ENCODE measurements at places on chromosomes 7 and 10.
A peak's percentile ranks its signal among the peaks of the same experiment; 100 is the strongest.

GRCh38 chr7:121529003-121529402, 132.9 kb upstream of the FAM3C start:
- DNase-seq = no peak

GRCh38 chr7:47361746-47362215, 220.1 kb downstream of the TNS3 start:
- no peak for DNase-seq

GRCh38 chr7:128849804-128850490, 12.7 kb upstream of the ATP6V1F start:
- DNase-seq = no peak

- DNase-seq = peak; percentile 32
Observed at GRCh38 chr10:93703066-93703465, 674 bp upstream of the FRA10AC1 start.

- peak; percentile 3 for DNase-seq
Observed at GRCh38 chr10:46228563-46229071, 58.2 kb upstream of the ANTXRL start.

DNA sequence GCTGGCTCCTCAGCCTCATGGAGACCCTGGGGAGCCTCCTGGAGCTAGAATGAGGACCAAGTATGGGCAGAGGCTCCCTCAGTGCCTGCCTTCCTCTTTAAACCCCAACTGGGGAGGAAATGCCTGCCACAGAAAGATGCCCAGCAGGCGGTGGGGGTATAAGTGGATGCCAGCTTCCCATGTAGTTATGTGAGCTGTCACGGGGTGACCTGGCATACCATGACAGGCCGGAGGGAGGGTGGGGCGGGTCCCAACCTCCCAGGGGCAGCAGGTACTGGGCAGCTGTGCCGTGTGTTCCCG, 35.0 kb downstream of the COL13A1 start:
- DNase-seq = no peak

DNA sequence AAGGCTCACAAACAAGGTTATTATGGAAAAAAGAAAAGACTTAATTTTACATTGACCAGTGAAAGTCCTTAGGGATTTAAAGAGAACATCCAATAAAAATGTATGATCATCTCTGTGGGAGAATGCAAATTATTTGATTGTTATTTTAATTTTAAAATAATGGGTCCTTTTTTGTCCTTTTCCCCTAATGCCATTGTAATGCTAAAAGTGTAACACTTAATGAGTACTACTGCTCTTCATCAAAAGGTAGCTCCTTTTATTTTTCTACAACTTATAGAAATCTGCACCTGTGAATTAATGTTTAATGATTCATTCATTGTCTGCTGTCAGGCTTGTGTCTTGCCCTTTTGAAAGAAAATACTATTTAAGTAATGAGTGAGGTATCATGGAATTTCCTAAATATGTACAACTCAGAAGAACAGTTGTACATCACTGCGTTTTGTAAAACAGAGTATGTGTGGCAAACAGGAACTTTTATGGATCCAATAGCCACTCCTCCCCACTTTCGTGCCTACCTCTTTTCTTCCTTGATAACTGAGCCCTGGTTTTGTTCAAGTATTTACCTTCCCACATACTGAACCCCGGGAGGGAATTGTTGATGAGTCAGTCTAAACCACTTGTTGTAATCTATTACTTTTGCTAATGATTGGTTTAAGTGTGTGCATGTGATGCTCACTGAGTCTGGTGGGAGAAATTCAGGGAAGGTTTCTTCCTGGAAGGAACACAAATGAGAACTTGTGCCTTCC, 19.9 kb upstream of the TRUB1 start:
- DNase-seq = no peak

DNA sequence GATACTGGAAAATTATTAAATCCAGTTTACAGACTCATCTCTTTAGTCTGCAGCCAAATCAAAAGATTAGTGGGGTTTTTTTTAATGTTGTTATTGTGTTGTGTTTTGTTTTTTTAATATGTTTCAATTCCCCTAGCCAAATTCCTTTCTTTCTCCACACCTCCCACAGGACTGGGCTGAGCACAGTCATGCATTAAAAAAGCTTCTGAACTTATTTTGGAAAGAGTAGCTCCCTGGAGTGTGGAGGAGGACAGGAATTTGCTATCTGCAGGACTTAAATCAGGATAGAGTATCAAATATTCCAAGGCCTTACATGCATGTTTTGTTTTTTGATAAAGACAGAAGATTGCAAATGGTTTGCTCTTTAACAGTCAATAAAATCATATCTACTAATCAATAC, 90.7 kb downstream of the GNAI1 start:
- no peak for DNase-seq

GRCh38 chr7:3042861-3043489, 692 bp downstream of the CARD11 start:
- DNase-seq = no peak

- no peak for DNase-seq
Observed at GRCh38 chr7:12475362-12476063, 71.8 kb upstream of the VWDE start.

- no peak for DNase-seq
Observed at GRCh38 chr10:35184527-35185171, 58.0 kb downstream of the CREM start.

GRCh38 chr7:4201566-4201965, 480.5 kb upstream of the FOXK1 start:
- DNase-seq = no peak

DNA sequence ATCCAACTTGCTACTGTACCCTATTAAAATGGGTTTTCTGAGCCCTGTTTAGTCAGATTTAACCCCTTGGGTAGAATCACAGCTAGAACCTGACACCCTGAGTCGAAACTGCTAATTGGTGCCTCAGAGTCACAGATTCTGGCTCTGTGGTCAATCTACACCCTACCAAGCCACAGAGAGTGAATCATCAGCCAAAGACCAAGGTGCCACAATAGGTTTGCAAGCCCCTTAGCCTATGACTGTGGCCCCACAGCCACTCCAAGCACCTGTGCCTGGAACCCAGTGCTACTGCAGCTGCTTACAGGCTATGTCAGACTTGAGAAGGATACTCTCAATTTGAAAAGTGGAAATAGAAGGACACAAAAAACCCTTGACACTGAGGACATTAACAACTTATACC, 202.8 kb upstream of the KCND2 start:
- no peak for DNase-seq

GRCh38 chr7:49791088-49791741, 17.8 kb downstream of the VWC2 start:
- DNase-seq = no peak

GRCh38 chr7:23277359-23277989, 21.7 kb upstream of the MALSU1 start:
- peak; percentile 78 for DNase-seq

DNA sequence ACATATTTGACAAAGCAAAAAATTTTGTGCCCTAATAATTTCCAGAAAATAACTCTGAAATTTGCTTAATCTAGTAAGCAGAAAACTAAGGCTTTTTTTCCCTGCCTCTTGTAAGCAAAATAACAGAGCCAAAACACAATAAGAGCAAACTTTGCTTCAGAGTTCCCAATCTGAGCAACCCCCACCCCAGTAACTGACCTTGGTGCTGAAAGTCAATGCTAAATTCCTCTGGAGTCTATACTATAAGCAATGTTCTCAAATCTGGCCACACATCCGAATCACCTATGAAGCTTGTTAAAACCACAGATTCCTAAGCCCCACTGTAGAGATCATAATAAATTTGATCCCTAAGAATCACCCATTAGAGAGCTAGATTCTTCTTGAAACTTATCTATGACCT, 150.5 kb downstream of the ELAPOR2 start:
- no peak for DNase-seq

DNA sequence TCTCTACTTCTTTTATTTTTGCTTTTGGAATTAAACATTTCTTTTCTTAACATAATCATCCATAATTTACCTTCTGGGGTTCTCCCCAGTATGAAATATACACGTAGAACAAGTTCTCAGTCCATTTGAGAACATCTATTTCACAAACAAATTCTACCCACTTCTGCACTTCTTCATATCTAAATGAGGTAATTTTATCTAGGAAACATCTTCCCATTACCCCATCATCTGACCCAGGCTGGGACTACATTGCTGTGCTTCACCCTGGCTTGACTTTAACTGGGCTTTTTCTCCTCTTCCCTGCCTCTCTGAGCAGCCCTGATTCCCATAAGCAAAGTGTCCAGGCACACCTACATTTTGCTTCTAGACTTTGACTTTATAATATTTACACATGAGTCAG, 43.3 kb upstream of the AMPH start:
- DNase-seq = no peak

GRCh38 chr7:92352009-92352408, 95.3 kb upstream of the GATAD1 start:
- no peak for DNase-seq

- no peak for DNase-seq
Observed at GRCh38 chr7:111955616-111956015, 250.6 kb downstream of the DOCK4 start.

DNA sequence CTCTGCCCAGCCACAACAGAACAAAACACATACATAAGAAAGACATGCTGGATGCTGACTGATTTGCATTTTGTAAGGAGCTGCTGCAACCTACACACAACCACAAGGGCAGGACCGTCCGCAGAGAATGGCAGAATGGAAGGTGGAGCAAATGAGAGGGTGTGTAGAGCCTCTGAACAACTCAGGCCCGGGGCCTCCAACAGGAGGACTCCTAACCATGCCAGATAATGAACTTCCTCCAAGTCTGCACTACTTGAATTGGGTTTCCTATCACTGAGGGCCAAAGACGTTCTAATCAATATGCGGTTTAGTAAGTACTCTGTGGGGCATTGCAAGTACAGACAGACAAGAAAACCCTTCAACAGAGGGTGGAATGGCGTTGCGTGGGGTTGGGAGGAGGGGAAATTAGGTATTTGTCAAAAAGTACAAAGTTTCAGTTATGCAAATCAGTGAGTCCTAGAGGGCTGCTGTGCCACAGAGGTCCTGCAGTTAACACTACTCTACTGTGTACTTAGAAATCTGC, 14.6 kb downstream of the VOPP1 start:
- no peak for DNase-seq

GRCh38 chr7:151744656-151745638, 132.0 kb downstream of the PRKAG2 start:
- no peak for DNase-seq

DNA sequence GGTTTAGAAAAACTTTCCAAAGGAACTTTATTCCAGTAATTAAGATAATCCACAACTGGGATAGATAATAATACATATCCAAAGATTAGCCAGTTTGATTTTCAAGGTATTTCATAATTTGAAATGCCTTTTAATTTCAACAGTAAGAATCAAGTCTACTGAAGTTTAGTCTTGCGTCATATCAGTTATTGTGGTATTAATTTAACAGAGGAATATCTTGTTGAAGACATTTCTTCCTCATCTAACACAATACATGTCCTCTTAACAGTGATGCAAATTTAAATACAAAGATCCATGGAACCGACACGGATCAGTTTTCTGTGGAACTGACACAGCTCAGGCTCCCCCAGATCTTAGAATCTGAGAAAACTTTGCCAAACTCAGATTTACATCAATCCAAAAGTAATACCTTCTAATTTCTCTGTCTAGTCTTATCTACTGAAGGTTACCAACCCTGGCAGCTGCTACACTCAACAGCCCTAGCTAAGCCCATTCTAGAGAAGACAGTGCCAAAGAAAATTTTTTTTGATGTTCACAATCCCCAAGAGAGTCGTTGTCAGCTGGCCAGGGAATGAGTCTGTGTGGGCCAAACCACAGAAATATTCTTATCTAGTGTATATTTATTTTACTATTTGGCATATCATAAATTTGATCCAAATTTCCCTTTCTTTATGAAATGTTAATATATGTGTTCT, 365.2 kb upstream of the MEOX2 start:
- no peak for DNase-seq

GRCh38 chr7:23385140-23385539, 85.2 kb downstream of the IGF2BP3 start:
- no peak for DNase-seq

DNA sequence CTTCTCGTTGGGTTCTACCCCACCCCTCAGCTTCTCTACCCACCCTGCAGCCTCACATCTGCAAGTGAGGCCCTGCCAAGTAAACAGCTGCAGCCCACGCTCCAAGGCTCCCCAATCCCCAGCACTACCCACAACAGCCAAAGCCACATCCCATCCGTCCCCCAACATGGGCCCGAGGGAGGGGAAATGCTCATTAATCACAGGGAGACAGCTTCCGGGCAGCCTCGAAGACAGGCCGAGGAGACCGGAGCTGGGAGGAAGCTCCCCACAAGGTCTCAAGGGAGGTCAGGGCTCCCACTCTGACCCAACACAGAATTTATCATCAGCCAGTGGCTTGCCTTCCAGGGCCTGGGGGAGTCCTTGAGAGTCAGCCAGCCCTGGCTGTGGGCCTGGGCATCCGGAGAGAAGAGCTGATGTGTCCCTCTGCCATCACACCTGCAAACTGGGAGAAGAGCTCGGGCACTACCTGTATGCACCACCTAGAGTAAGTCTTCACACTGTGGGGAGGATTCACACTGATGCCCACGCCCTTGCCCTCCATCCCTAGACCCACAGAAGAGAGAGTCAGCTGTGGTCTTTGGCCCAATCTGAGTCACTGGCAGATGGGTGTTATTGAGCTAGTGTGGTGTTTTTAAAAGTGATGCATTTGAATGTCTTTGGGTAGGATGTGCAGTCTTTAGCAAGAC, 115.5 kb upstream of the ZMIZ1 start:
- DNase-seq = no peak

- no peak for DNase-seq
Observed at GRCh38 chr7:116322541-116322940, 112.2 kb downstream of the TES start.

DNA sequence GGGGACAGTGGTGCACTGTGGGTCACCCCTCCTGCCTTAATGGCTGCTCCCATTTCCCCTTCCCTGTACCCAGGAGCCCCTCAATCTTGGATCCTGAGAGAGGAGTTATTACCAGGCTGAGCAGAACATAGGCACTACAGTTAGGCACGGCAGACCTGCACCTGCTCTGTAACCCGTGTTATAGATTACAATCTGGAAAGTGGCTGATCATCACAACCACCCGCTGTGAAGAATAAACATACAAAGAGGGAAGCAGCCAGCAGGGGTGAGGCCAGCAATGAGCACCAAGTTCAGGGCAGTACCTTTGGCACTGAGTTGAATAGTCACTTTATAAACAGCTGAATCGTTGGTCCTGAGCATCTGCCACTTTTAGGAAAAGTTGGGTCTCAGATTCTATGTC, 1.7 kb downstream of the CDHR1 start:
- peak; percentile 53 for DNase-seq

- no peak for DNase-seq
Observed at GRCh38 chr10:34880817-34881216, 65.7 kb upstream of the PARD3 start.

All from NCI-H2081 (cell line).